ENCODE measurements at places on chromosomes 7 and 10.

GRCh38 chr7:68295386-68295785 is 1298.8 kb downstream of the TYW1 start:
- DNase-seq = no peak

DNA sequence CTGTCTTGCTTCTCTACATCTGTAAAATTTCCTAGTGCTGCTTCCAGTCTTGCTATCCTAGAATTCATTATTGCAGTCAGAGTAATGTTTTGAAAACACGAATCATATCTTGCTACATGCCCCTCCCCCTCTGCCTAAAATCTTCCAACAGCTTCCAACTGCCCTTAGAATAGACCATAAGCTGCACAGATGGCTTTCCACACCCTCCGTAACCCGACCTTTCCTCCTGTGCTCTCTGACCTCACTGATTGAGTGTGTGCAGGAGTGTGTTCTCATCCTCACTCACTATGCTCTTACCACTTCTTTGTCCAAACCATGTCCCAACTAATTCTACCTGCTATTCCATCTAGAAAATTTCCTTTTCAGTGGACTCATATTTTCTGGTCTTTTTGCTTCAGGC is 121.2 kb upstream of the ANKRD1 start:
- DNase-seq = no peak

GRCh38 chr10:93245779-93246178 is 172.1 kb downstream of the CYP26A1 start:
- DNase-seq = no peak

DNA sequence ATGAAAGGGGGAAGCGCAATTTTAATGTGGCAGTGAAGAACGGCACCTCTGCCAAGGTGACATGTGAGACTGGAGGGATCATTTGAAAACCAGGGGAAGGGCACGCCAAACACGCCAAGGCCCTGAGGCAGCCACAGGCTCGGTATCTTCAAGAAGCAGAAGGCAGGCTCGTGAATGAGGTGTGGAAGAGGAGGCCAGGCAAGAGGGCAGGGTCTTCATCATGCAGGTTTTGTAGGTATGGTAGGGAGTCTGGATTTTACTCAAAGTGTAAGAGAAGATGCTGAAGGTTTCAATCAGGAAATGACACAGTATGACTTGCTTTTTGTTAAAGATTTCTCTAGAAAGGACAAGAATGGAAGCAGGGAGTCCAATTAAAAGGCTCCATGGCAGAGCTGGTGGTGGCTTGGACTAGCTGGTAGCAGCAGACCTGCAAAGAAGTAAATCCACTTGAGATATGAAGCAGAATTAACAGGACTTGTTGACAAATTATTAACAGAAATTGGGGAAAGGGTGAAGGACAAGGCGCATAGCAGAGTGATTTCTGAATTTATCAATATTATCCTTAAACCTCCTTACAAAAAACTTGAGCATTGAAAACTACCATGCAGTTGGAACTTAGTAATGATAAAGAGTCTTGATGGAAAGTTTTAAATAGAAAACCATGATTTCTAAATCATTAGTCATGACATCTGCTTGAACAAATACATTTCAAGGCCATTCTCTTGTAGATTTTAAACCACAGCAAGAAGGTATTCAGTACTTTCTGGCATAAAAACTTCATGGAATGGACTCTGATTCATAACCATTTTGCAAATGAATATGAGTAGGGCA is 70.4 kb downstream of the COA1 start:
- DNase-seq = no peak

DNA sequence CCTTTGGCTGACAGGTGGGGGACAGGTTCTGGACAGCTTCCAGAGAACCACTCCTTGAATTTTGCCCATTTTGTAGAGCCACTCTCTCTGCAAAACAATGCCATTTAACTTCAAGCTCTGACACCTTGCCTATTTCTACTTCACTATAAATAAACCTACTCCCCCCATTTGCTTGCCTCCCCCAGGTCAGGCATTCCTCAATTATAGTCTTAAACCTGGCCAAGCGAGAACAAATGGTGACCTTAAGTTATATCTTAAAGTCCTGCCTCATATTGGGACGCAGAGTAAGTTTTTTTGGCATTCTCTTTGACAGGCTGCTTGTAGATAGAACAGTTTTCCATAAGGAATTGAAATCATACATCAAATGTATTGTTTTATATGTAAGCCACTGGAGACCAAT is 706.9 kb downstream of the LRMDA start:
- DNase-seq = no peak
